ENCODE measurements at places on chromosomes 12 and 14.

DNA sequence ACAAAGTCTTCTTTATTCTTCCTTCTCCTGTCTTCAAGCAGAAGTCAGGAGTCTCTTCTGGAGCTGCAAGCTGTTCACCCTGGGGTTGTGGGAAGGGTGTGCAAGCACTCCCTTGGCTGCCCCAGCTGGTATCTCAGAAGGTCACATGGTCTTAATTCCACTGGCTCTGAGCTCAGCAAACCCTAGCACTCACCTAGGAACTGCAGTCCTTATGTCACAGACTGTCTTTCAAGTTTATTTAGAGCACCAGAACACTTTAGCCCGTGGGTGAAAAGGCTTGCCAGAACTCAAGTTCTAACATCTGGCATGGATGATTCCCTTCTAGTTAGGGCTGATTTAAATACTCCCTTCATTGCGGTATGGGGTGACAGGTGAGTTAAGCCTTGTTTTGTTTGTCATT lies 379.0 kb downstream of the CCER1 start:
- no peak for DNase-seq

- no peak for DNase-seq
Observed at GRCh38 chr12:45498645-45499044, 230.9 kb upstream of the ARID2 start.

GRCh38 chr12:123278101-123278627 lies 6.5 kb upstream of the CDK2AP1 start:
- DNase-seq, result no peak

- DNase-seq, result no peak
Observed at GRCh38 chr12:121255433-121255832, 41.1 kb downstream of the CAMKK2 start.

- no peak for DNase-seq
Observed at GRCh38 chr14:67999705-68000384, 180.3 kb downstream of the RAD51B start.

DNA sequence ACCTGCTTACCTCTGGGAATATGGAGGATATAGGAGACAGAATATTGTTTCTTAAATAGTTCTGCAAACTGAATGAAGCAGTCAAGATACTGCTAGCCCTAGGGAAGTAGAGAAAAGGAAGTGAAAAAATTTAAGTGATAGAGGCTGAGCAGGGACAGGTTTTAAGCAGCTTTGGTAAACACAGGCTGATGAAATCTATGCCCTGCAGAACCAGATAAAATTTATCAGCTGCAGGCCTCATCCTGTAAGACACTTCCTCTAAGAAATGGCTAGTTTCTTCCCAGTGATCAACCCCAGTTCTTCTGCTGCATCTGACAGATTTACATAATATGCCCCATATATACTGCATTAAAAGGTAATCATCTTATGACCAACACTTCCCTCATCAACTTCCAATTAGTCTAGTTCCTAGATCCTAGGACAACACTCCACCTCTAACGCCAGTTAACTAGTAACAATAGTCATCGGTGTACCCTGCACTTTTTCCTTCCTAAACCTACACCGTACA lies 1.3 kb upstream of the ESYT1 start:
- DNase-seq, result no peak

DNA sequence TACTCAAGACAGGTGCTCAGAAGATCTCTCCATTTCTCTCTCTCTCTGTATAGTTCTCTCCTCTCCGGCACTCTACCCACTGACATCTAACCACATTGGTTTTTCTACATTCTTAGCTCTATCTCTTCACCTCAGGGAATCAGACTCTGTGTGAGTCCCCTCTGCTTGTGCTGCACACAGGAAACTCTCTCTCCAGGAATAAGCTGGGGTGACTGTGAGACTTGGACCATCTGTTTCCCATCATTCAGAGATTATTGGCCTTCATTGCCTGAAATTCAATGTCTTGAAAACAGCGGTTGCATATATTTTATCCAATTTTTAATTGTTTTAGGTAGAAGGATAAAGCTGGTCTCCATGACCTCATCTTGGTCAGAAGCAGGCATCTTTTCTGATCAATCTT lies 105.0 kb downstream of the SLC35F4 start:
- DNase-seq, result no peak

- no peak for DNase-seq
Observed at GRCh38 chr12:4649358-4649661, 396 bp downstream of the NDUFA9 start.

DNA sequence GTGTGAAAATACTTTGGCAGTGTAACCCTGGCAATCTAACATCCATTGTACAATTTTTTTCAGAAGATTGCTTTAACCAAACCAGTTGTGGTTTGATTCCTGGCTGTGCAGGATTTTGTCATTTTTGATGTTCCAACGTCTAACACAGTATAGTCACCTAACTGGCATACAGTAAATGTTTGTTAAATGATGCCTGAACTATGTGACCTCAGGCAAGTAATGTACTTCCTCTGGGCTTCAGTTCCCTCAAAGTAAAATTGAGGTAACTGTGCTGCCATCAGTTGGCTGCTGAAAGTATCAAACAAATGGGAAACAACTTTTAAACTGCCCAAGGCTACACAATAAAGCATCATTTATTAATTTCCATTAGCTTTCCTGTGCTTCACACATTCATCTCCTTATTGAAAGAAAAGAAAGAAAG lies 4.3 kb downstream of the TM7SF3 start:
- no peak for DNase-seq

DNA sequence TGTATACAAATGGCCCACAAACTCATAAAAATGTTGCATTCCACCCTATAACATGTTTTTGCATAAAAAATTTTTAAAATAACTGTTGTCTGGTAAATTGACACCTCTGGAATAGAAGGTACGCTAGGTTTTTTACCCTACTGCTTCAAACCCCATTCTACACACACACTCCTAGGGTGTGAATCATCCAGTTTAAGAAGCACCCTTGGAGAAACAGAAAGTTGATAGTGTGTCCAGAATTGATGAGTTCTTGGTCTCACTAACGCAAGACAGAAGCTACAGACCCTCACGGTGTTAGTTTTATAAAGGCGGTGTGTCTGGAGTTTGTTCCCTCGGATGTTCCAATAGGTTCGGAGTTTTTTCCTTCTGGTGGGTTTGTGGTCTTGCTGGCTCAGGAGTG lies 158.5 kb downstream of the KLRB1 start:
- DNase-seq, result no peak

DNA sequence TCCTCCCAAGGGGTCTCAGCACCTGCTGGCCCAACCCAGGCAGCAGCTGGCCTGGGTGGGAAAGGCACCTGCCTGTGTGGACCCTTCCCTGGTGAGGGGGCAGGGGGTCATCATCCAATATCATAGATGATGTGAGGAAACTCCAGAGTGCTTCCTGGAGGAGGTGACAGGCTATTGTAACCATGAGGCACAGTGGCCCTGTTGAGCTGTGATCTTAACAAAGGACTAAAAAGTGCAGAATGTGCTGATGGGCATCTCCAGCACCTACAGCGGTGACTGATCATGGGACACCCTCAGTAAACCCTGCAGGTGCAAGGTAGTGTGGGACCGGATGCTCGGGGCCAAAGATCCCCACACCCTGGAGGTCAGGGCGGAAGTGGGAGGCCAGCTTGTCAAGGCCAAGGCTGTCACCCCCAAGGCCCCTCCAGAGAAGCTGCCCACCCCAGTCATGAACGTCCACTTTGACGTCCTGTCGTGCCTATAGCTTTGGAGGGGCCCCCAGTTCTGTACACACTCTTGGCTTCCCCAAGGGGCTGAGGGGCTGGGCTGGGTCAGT lies 7.5 kb downstream of the MMP17 start:
- DNase-seq, result no peak
